IPS DF 19.7 (cell line): ENCODE measurements at places on chromosomes 6 and 20.

DNA sequence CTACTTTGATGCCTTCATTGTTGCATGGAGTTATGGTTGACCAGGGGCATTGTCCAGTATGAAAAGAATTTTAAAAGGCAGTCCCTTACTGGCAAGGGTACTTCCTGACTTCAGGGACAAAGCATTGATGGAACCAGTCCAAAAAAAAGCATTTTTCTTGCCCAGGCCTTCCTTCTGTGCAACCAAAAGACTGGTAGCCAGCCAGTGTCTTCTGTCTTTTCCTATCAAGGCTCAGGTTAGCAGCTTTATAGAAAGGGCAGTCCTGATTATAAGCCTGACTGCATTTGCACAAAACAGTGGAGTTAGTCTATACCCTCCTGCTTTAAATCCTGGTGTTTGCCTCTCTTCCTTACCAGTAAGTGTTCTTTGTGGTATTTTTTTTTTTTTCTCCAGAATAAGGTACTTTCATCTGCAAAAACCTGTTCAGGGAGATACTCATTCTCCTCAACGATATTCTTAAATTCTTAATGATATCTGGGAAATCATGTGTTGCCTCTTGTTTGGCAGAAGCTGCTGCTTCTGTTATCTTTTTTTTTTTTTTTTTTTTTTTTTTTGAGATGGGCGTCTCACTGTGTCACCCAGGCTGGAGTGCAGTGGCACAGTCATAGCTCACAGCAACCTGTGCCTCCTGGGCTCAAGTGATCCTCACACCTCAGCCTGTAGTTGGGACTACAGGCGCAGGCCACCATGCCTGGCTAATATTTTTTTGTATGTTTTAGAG is 33.9 kb downstream of the SCAF8 start:
- DNase-seq: no peak

DNA sequence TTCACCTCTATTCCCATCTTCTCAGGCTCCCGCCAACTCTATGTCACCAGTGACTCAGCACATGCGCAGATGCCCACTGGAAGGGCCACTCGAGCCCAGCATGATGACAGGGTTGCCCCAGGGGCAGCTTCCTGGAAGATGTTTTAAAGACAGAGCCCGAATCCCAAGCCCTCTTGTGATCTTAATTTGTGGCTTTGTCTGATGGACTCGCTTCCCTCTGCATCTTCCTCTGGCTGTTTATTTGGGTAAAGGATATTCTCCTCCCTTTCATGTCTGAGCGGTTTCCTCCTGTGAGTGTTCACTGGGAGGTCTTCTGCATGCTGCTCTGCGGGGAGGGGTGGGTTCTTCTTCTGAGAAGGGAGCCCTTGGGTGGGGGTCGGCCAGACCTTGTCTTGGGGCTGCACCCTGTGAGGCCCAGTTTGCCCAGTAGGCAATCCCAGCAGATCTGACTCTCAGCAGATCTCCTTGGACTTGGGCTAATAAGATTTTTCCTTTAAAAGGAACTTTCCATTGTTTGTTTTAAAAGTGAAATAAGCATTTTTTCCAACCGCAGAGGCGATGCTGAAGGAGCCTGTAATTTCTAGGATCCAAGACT is 401.0 kb downstream of the CDC5L start:
- no peak for DNase-seq

DNA sequence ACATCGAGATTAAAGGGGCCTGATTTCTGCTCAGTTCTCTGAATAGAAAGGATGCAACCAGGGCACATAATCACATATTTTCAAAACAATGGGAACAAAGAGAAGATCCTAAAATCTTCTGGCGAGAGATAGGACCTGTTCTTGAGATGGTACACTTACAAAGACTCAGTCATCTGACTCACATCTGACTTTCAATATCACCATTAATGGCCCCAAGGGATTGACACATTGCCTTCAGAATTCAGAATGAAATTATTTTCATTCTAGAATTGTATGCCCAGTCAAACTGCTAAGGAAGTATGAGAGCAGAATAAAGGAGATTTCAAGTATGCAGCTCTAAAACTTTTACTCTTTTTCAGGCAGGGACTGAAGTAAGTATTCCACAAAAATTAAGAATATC is 240.7 kb upstream of the POU3F2 start:
- no peak for DNase-seq

DNA sequence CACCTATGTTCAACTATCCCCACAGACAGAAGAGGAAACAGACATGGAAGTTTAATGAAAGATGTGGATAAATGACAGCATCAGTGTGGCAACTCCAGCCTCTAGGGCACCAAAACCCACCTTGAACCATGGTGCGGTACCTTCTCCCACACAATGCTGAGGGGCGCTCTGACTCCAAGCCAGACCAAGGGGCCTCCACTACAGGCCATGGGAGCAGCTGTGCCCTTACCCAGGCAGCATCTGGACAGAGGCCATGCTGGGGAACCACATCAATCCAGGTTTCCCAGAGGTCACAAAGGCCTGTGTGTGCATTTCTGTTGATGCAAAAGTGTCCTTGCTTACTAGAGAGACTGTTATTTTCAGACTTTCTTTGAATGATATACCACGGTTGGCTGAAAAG is 4.1 kb downstream of the PRR18 start:
- no peak for DNase-seq

DNA sequence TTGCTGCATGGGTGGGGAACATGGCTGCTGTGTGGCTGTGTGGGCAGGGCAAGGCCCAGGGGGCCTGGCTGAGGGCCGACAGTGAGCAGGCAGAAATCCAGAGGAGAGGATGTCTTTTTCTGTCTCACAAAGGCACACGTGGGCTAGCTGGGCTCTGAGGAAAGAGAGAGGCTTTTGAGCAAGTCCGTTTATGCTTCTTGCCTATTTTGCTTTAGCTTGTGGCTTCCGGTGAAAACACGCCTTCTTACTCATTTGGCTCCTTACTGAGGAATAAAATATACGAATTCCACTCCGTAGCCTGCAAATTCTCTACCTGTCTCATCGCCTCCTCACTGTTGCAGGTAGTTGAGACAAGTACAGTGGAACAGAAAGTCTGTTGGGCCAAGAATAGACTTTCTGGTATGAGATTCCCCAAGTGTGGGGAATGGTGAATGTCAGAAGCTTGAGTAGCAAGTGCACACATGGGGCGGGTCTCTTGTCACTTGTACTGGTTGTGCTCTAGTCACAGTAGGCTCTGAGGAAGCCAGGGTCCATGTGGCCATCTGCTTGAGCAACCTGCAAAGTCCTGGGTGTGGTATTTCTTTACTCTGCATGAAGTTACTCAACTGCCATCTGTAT is 28.4 kb downstream of the WRNIP1 start:
- no peak for DNase-seq

GRCh38 chr20:12391099-12391498 is 473.4 kb downstream of the BTBD3 start:
- DNase-seq: no peak

GRCh38 chr6:52176550-52176949 is 9.6 kb upstream of the IL17A start:
- no peak for DNase-seq

DNA sequence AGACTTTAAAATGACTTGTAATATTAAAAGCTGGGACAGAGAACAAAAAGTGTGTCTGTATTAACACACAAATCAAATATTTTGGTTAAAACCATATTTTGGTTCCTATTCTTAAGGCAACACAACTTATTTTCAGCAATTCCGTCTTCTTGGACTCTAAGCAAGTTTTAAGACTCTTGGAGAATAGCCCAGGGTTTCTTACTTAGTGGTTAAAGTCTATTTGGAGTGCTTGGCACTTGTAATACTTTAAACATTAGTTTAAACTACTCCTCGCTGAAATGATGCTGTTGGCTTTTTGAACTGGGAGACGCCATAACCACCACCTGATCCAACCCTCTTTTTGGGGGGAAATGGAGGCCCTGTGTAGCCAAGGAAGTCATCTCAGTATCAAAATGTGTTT is 109.7 kb upstream of the GMDS start:
- no peak for DNase-seq

DNA sequence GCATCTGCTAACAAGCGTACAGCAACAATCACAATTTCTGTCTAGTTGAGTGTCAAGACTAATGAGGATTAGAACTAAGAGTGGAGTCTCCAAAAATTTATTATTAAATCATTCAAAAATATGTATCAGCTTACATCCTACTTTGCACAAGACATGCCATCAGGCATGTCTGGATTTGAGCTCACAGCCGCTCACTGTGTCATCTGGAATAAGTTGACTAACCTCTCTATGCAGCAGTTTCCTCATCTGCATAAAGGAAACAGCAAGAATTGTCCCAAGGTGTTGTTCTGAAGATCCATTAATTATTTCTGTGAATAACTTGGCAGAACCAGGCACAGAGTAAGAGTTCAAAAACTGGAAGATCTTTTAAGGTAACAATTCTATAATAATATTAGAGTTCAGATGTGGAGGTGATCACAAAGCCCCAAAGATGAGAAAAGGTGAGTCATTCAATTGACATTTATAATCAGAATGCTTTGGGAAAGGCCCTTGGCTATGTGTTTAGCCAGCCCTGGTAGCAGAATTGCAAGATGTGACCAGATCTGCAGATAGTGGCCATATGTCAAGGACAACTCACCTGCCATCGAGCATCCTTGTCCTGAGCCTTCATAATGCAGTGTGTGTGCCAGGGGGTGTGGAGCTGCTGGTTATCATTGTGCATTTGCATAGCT is 264.0 kb downstream of the FOXA2 start:
- no peak for DNase-seq

DNA sequence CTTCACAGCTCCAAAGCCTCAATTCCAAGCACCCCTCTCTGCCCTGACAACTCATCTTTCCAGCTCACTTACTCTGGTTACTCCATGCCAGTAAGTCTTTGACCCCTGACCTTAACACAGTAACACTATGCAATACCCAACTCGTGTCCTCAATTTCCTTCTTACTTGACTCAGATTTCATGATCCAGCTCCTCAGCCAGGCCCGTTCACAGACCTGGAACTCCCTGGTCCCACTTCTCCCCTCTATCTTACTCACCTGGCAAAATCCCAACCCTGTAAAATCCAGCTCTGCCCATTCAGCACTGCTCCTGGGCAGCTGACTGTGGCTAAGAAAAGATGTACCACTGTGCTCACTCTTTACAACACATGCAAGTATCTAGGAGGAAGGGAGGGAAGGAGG is 7.9 kb downstream of the GNL1 start:
- DNase-seq: no peak
